Bronchial epithelial cell (primary cell): ENCODE measurements at places on chromosomes 6 and 20. TPM values are rescaled to one million over a fixed set of nuclear protein-coding genes. Genes with fewer than 3 reads are reported as not detected.

- peak; percentile 80 for DNase-seq
Measured at GRCh38 chr20:20085812-20086211, 33.5 kb downstream of the CFAP61 start.

- DNase-seq, result no peak
Measured at GRCh38 chr20:57065646-57066045, 200.8 kb downstream of the BMP7 start.

DNA sequence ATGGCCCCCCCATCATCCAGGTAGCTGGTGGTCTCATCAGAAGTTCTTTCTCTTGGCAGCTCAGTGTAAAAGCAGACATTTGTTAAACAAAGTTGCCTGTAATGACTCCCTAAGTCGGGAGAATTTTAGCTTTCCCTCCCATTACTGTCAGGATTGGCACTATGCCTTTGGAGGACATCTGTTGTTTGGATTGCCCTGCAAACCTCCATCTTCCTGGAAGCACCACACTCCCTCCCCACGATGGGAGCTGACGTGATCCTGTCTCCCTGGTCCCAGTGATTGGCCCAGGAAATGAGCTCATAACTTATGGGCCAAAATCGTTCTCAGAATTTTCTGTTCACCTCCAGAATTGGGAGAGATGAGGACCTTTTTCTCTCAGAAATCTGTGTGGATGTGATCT lies 42.6 kb upstream of the CNR1 start:
- no peak for DNase-seq

DNA sequence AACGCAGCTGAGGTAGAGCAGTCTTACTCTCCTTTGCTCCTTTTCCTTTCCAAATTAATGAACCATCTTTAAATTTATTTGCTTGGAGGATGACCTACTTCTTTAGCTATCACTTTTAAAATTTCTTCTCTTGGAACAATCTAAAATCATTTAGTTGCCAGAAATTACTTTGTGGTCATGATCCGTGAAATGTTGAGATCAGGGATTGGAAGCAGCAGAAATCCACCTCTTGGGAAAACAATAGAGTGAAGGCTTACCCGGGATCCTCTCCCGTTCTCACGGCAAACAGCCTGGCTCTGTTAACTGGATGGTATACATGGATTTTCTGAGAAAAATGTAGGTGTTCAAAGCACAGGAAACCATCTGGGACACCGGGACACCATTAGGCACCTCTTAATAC lies 7.7 kb downstream of the AKAP12 start:
- no peak for DNase-seq

DNA sequence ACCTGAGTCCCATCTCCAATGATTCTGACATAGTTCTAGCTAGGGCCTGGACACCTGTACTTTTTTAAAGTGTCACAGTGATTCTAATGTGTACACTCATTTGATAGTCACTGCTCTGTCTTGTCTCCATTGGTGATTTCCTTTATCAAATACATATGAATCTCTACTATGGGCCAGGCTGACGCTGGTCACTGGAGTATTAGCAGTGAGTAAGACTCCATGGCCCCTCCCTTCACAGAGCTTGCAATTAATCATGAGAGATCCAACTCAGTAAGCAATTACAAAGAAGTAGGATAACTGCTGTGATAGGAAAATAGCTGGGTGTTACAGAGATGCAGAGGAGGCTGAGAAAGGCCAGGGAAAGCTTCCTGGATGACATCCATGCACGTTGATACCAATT lies 19.3 kb upstream of the SASH1 start:
- peak; percentile 55 for DNase-seq

Gene ANGPT4
- total RNA-seq, result not detected in 2 replicates

Gene CST5
- not detected in 2 replicates for total RNA-seq

Gene PKIB
- total RNA-seq, result 2.8 and 3.9 TPM in 2 replicates
